Ureter (tissue), 1 donor: ENCODE measurements at places on chromosomes 5 and 9.

GRCh38 chr9:14262827-14263226 is 51.1 kb downstream of the NFIB start:
- DNase-seq = no peak

DNA sequence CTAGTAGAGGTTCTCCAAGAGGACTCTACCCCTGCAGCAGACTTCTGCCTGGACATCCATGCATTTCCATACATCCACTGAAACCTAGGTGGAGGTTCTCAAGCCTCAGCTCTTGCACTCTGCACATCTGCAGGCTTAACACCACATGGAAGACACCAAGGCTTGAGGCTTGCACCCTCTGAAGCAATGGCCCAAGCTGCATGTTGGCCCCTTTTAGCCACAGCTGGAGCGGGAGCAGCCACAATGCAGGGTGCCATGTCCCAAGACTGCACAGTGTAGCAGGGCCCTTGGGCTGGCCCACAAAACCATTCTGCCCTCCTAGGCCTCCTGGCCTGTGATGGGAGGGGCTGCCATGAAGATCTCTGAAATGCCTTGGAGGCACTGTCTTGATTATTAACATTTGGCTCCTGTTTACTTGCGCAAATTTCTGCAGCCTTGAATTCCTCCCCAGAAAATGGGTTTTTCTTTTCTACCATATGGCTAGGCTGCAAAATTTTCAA is 123.2 kb upstream of the VCAN start:
- no peak for DNase-seq

- no peak for DNase-seq
Measured at GRCh38 chr5:180141068-180141660, 67.8 kb downstream of the RASGEF1C start.

DNA sequence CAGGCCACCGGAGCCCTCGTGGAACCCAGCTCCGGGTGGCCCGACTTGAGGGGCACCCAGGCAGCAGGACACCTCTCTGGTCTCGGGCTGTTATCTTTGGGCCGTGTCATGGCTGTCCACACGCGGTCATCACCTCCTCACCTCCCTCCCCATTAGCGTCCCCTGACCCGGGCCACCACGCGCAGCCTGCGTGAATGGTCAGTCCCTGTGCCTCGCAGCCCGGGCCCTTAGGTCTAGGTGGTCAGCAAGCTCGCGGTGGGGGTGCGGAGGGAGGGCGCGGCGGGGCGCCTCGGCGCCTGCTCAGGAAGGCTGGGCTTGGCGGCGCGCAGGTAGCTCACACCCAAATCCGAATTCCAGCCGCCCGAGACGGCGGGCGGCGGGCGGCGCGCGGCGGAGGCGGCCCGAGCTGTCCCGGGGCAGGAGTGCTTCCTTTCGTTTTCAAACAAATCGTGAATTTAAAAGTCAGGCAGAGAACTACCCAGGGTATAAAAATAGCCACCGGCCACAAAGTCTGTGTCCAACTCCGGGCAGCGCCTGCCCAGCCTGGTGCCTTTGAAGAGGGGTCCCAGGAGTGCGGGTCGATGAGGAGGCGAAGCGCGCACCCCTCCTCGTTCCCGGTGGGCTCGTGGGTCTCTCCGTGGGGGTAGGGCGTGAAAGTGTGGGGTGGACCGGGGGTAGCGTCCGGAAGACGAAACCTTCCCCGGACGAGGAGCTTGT is 1.0 kb upstream of the RXRA start:
- no peak for DNase-seq

GRCh38 chr5:136020001-136020382 is 8.8 kb upstream of the TGFBI start:
- no peak for DNase-seq

DNA sequence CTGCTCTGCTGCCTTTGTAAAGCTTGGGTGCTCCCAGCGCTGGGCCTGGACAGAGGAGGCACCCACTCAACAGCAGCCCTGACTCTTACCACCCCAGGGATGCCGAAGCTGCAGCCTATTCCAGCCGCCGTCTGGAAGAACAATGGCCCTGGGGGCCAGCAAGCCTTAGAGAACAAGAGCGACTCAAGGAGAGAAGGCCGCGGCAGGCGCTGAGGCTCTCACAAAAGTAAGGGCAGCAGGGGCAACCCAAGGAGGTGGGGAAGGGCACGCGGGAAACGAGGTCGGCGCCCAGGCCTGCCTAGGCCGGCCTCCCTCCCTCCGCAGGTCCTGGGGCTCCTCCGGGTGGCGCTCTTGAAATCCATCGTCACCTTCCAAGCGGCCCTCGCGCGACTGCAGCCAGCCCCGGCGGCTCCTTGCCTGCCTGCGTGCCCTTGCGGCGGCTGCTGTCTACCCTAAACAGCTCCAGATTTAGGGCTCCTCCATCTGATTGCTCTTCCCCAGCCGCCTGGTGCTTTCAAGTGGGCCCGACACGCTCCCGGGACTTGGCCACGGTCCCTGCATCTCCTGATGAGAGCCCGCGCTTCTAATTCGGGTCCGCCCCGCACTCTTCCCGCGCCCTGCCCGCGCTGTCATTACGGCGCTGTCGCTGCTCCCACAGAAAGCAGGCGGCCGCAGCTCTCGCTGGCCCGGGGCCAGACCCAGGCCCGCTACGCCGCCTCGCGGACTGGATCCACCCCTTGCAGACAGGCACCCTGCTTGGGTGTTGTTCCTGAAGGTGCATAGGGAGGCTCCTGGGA is 213.3 kb downstream of the SEMA6A start:
- DNase-seq = peak; percentile 56

GRCh38 chr9:133839822-133840329 is 101.7 kb upstream of the SARDH start:
- DNase-seq = no peak

GRCh38 chr9:124022201-124023121 is 10.9 kb downstream of the LHX2 start:
- no peak for DNase-seq

DNA sequence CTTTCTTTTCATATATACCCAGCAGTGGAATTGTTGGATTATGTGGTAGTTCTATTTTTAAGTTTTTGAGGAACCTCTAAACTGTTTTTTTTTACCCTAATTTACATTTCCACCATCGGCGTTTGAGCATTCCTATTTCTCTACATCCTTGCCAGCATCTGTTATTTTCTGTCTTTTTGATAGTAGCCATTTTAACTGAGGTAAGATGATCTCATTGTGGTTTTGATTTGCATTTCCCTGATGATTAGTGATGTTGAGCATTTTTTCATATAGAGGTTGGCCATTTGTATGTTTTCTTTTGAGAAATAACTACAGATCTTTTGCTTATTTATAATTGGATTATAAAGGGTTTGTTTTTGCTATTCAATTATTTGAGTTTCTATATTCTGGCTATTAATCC is 71.7 kb upstream of the TNC start:
- no peak for DNase-seq

DNA sequence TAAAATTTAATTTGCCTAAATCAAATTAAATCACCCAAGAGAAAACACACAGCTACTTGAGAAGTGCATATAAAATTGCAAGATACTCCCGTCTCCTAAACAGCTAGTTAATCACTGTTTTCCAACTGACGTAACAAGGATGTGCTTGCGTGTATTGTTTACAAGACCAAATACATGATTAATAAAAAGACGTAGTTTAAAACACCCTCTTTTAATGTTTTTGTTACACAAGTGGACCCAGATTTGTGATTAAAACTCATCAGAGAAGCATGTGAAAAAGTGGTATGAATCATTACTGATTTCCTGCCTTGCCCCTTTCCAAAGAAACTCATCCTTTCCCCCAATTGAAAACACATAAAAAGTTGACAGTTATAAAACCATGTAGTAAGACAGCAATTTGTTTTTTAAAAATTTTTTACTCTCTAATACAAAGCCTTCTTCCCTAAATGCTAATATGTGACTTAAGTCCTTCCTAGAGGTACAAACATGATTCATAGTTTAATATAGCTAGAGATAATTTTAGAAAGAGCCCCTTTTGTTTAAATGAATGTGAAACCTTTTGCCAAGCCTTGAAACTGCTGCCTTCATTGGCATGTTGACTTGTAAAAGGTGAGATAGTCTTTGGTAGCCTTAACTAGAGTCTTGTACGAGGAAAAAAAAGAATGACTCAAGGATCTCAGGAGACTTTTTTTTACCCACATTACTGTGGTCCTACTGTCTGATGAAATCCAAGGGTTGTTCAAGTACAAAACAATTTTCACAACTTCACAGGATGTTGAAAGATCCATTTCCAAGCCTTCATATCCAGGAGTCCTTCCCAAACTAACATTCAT is 61.4 kb upstream of the FST start:
- DNase-seq = no peak

- DNase-seq = no peak
Measured at GRCh38 chr9:16265688-16266087, 604.8 kb downstream of the BNC2 start.

- no peak for DNase-seq
Measured at GRCh38 chr5:154107756-154108155, 69.0 kb downstream of the MFAP3 start.

DNA sequence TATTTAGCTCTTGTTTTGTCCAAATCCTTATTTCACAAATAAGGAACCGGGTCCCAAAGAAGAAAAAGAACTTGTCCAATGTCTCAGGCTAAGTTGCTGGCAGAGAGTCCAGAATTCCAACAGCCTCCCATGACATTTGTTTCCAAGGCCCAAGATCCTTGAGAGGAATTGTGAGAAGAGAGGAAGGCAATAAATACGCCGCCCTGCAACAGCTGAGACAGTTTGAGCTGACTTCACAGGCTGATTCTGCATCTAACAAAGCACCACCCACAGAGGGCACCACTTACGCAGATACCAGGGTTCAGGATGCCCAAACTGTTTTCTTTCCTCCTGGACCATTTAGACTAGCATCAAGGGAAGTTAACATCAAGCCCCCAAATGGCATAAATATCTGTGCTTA is 211.3 kb downstream of the FAM114A2 start:
- DNase-seq = no peak

GRCh38 chr5:105146867-105147266 is 1584.3 kb upstream of the NUDT12 start:
- no peak for DNase-seq

GRCh38 chr5:150015415-150015814 is 14.9 kb downstream of the HMGXB3 start:
- DNase-seq = no peak

GRCh38 chr5:178104492-178104891 is 8.8 kb upstream of the N4BP3 start:
- DNase-seq = peak; percentile 84

DNA sequence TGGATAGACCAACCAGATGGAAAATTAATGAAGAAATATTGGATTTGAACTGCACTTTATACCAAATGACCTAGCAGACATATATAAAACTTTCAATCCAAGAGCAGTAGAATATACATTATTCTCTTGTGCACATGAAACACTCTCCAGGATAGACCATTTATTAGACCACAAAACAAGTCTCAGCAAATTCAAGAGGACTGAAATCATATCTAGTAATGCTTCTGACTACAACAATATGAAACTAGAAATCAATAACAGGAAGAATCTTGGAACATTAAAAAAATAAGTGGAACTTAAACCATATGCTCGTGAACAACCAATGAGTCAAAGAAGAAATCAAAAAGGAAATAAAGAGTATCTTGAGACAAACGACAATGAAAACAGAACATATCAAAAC is 150.0 kb upstream of the CD180 start:
- no peak for DNase-seq

DNA sequence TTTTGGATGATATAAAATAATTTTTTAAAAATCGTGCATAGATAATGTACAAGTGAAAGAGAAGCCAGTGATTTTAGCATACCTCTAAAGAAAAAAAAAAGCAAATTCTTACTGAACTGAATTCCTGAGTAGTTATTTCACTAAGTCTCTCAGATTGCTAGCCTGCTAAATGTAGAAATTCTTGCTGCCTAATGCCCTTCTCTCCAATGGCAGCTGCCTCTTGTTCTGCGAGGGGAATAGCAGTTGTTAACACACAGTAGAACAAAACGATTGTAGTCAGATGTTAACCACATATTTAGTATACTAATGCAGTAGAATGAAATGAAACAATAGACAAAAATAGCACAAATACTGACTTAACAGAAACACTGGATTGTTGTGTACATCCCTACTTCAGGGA is 26.8 kb downstream of the SMAD5 start:
- no peak for DNase-seq

GRCh38 chr9:98449871-98450270 is 194.4 kb upstream of the TBC1D2 start:
- no peak for DNase-seq

GRCh38 chr5:161278739-161279660 is 267.5 kb downstream of the GABRB2 start:
- DNase-seq = no peak

GRCh38 chr5:8349855-8350254 is 480.9 kb downstream of the MTRR start:
- DNase-seq = no peak

DNA sequence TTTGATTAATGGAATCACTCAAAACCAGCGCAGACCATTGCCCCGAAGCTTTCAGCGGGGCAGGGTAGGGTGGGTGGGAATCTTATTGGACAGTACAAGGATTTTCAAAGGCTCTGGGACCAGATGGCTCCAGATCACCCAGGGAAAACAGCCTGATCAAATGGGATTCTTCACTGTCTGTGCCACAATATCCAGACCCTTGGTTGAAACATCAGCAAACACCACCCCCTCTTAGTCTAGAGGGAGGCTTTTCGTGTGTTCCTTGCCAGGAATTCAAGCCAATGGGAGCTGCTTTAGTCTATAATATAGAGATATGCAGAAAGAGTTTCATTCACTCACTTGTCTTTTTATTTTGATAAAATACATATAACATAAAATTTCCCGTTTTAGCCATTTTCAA is 1.7 kb downstream of the GFI1B start:
- no peak for DNase-seq

DNA sequence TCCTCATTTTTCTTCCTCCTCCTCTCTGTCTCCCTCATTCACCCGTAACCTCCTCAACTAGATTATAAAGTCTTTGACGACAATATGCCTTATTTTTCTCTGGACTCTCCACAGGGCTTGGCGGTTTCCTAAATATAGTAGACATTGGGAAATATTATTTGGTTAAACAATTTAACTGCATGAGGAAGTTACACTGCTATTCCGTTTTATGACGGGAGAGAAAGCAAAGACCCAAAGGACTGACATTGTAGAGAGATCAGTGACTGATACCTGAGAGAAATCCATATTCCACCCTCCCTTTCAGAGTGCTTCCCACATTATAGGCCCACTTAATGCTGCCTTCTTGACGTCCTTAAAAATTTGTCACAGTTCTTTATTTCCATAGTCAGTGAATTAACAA is 51.2 kb downstream of the GDA start:
- no peak for DNase-seq

DNA sequence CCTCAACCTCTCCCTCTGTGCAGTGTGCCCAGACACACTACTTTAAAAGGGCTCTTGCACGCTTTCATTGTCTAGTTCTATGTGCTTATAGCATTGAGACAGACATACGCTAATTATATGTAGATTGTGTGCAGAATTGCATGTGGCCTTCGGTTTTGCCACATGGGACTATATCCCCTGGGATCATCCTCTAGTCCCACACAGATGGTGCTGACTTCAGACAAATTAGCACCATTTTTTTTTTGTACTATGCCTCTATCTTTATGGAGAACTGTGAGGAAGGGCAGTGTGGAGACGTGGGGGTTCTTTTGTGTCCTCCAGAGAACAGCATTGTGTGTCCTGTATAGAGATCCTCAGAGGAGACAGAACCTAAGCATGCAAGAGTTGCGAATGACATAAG is 29.3 kb downstream of the PAPPA start:
- DNase-seq = no peak
